NCI-H446 (cell line): ENCODE measurements at places on chromosomes 3 and 15.

GRCh38 chr3:196837819-196838420 is 29.8 kb upstream of the SENP5 start:
- DNase-seq = peak; percentile 78

DNA sequence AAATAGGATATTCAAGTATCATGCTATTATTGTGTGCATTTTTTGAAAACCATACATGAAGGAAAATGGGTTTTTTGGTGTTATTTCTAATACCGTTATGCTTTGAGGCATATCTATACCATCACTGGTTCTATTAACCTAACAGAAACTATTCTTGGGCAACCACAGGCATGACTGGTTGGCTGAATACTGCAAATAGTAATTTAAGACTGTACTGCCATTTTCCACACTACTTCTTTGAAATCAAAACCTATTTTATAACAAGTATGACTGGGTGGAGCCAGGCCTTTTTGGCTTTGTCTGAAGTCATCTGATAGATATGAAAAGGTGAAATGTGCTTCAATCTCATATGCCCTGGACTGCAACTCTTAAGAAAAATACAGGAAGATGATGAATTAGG is 115.1 kb downstream of the ULK4 start:
- no peak for DNase-seq

DNA sequence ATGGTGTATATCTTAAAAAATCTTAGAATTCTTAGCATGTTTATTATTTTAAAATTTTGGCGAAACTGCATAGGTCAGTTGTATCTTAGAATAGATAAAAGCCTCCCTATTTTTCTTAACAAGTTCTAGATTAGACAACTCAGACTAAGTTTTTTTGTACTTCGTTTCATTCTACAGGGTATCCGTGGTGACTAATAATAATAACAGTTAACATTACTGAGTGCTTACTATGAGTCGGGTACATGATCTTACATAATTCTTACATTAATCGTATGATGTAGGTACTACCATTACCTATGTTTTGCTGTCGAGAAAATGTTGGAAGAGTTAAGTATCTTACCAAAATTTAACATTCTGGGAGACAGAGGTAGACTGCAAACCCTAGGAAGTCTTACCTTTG is 60.7 kb downstream of the UBE2E2 start:
- no peak for DNase-seq

- no peak for DNase-seq
Observed at GRCh38 chr3:36411587-36411986, 31.3 kb downstream of the STAC start.

GRCh38 chr3:170585008-170585936 is 603 bp downstream of the SLC7A14 start:
- DNase-seq = no peak

DNA sequence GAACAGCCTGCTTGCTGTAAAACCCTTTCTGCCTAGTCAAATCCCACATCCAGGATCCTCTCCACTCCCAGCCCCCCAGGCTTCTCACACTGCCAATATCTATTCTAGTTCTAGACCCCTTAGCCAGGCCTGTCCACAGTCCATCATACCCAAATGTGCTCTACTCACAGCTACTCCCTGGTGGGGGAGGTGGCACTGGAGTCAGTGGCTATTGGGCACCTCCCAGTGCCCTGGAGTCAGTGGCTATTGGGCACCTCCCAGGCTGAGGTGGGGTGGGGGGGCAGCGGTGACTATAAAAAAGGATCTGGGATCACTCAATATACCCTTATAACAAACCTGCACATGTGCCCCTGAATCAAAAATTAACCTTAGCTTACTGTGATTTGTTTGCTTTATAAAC is 773 bp upstream of the DISP2 start:
- DNase-seq = no peak

- no peak for DNase-seq
Observed at GRCh38 chr3:181458857-181459256, 252.9 kb upstream of the SOX2 start.

DNA sequence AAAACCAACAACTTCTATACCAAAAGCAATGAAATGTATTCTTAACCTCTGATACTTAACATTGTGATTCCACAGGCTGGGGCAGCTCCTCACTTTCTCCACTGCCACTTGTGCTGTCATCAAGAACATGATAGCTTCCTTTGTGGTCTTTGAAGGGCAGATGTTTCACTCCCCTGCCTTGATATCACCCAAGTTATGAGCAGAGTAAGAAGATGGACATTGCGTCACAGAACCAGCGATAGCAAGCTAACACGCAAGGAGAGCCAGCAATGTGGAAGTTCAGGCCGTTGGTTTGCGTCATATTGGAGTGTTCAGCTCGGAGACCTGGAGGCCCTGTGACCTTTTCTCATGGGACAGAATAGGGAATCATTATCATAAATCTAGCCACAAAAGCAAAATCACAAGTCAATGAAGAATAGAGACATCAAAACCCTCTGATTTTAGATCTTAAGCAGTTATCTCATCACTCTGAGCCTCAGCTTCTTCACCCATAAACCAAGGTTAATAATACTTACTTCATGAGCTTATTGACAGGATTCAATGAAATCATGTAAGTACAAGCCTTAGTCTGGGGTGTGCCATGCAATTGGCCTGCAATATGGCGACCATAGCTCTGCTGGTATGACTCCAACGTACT is 183.8 kb upstream of the THBS1 start:
- no peak for DNase-seq
